ENCODE measurements at places on chromosomes 1 and 21.

DNA sequence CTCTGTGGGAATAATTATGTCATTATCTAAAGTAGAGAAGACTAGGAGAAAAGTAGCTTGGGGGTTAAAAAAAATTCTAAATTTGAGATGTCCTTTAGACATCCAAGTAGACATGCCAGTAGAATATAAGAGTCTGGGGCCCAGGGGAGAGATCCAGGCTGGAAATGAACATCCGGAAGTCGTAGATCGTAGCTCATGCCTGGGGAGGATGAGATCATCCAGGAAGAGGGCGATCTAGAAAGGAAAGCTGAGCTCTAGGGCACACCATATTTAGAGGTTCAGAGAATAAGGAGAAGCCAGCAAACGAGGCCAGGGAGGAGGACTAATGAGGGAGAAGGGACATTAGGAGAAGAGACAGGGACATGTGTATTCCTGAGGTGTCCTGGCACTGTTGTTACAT, 12.2 kb downstream of the NGF start:
- DNase-seq, result no peak

DNA sequence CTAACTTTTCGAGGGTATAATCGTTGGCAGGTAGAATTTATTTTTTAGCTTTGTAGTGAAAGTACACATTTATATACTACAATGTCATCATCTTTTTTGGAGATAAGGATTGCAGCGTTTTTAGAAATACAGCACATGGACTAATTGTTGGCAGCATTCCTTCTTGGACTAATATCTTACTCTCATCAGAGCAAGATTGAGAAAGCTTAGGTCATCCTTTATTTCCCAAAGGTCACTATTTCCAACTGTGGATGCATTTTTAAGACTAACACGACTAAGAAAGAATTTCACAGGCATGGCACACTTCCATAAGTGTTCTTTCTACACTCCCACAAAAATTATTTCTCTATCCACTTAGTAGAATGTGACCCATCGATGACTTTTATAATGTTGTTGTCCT, 732.3 kb downstream of the NCAM2 start:
- no peak for DNase-seq

DNA sequence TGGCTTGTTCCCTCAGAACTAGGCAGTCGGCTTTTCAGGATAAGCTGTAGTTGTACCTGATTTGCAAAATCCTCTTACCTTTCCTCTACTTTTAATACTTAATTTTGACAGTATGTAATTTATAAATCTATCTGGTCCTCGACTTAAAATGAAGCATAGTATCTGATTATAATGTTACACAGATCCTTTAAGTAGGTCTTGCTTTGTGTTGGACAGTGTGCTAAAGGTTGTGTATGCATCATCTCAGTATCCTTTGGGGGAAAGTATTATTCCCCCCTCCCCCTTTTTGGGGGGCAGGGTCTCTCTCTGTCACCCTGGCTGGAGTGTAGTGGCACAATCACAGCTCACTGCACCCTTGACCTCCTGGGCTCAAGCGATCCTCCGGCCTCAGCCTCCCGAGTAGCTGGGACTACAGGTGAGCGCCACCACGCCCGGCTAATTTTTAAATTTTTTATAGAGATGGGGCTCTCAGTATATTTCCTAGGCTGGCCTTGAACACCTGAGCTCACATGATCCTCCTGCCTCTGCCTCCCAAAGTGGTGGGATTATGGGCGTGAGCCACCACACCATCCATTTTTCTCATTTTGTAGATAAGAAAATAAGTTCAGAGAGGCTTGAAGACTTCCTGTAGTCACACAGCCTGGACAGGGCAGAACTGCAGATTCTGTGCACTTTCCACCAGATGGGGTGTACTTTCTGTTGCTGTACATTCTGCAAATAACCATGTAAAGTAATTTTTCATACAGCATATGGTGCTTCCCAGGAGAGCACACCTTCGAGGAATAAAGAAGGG, 791 bp upstream of the STX6 start:
- DNase-seq, result no peak

DNA sequence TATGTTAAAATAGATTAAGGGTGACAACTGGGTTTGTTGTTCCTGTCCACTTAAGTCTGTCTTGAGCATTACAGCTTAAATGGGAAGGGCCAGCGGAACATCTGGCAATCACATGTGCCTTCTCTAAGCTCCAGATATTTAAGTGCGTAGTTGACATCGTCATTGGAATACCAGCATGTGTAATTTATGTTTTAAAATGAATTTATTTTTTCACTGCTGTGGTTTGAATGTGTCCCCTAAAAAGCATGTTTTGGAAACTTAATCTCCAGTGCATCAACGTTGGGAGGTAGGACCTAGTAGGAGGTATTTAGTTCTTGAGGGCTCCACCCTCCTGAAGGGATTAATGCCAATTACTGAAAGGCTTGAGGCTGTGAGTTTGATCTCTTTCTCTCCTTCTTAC, 13.4 kb downstream of the ZCCHC17 start:
- no peak for DNase-seq

DNA sequence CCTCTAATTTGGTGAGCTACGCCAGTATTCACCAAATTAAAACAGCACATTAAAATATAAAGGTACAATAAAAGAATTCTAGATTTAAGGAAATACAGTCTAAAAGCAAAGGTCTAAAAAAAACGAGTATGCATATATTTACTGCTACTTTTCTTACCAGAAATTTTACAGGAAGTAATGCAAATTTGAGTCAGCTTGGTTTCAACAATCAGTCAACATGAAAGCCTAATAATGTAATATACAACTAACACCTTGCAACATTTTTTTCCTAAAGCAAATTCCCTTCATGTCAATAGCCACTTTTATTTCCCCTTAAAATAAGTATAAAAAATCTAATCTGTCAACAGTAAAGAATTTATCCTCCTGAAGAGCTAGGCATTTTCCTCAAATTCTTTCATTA, 11.9 kb downstream of the PTP4A2 start:
- no peak for DNase-seq

- no peak for DNase-seq
Observed at GRCh38 chr1:59428828-59429227, 131.9 kb downstream of the FGGY start.

- DNase-seq, result no peak
Observed at GRCh38 chr21:35372201-35372600, 323.1 kb upstream of the RUNX1 start.

GRCh38 chr21:39094087-39094780, 89.0 kb downstream of the PSMG1 start:
- DNase-seq, result no peak

GRCh38 chr1:228059634-228060457, 22.7 kb upstream of the ARF1 start:
- DNase-seq, result no peak

DNA sequence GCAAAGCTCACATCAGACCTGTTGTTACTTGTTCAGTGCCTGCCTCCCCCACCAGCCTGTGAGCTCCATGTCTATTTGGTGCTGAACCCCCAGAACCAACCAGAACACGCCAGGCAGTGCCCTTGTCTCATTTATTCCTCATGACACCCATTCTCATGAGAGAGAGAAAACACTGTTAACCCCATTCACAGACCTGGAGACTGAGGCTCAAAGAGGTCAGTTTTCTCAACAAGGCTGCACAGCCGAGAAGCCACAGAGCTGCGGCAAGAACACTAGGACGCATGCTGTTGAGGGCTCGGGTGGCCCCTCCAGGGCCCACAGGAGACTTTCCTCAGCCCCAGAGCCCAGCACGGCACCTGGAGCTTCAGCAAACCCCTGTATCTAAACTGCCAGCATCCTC, 13.1 kb downstream of the KCNN3 start:
- DNase-seq, result no peak

DNA sequence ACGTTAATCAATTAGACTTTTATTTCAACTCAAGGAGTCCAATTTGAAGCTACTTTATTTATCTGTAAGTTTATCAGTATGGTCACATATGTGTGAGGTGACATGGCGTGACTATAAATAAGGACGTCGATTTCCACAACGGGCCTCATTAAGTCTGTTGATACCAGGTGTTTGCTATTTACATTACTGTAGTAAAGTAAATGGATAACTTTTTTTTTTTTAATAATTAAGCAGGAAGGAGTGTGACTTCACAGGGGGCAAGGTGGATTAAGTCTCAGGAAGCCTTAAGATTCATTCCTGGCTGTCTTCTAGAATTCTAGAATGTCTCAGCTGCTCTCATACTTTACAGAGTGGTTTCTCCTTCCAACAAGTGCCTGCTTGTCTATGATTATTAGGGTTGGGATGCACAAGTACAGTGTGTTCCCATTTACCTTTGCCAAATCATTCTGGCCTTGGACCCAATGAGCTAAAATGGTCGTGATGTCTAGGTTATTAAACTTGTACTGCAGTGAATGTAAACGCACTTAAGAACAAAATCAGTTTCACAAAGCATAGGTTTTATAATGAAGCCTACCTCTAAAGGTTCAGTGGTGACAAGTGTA, 15.5 kb downstream of the MAP3K7CL start:
- no peak for DNase-seq

DNA sequence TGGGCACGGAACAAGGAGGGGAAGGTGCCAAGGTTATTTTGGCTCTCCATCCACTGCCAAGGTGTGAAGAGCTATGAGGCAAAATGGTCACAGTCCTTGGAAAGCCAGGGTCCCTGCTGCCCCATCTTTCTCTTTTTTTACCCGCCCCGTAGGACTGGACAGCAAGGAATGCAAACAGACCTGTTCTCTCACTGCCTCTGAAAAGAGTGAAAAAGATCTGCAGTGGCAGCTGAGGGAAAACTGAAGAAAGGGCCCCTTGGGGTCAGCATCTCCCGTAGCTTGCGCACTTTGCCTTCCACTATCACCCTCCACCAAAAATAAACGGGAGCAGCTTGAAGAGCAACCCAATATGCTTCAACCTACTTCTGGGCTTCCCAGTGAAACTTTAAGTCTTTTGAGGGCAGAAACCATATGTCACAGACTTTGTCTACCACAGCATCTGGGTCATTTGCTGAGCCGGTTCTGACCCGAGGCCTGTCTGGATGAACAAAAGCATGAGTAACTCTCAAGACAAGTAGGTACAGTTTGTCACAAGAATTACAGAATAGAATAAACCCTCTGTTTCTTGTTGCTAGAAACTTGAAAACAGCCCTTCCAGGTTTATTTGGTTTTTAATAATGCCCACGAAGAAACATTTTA, 9.4 kb upstream of the KIF14 start:
- no peak for DNase-seq

GRCh38 chr21:18810136-18810535, 406.6 kb upstream of the TMPRSS15 start:
- no peak for DNase-seq

DNA sequence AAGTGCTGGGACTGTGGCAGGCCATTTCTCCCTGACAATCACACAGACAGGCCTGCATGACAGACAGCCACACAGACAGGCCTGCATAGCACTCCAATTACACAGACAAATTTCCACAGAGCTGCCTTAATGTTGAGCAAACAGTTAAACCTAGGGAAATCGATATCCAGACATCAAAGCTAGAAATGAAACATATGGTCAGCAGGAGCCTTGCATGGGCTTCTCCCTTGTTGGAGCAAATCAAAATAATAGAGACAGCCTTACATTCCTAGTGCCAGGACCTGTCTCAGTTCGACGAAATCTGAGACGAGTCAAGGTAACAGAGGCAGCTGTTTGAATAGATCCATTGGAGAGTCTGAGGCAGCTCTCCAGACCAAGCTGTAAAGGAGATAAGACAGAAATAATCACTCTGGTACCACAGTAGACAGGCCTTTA, 42.4 kb downstream of the OLFML3 start:
- DNase-seq, result no peak

DNA sequence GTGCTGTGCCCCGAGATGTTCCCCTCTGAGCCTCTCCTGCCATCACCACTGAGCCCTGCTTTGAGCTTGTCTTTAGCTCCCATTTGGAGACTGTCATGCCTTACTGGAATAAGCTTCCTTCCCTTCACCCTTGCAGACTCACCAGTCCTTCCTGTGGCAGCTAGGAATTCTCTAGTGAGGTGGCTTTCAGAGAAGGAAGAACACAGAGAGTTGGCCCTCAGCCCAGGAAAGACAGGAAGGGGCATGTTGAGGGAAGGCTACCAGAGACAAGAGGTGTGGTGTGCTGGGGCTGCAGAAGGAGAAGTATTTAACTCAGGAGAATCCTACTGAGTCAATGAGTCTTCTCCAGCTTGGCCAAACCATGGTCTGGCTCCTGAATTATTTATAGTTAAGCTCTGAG, 76.3 kb downstream of the UCK2 start:
- DNase-seq, result no peak

- DNase-seq, result no peak
Observed at GRCh38 chr1:229108598-229109201, 162.2 kb upstream of the RAB4A start.

- no peak for DNase-seq
Observed at GRCh38 chr1:26096471-26096870, 15.2 kb upstream of the PDIK1L start.

DNA sequence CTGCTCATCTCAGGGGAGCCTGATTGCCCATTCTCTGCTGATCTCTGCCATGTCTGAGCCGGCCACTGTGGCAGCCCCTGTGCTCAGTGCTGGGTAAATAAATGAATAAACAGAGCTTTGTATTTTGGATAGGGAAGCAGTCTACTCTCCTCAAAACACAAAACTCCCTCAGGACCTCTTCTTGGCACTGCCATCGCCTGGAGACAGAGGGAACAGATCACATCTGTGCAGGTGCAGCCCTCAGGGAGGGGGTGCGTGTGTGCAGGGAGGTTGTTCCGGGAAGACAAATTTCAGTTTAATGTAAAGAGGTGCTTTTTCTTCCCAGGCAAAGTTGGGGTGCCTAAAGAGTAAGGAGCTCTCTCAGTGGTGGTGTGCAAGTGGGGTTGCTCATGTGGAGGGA, 7.7 kb upstream of the FAM167B start:
- no peak for DNase-seq

GRCh38 chr1:41731516-41732030, 187.1 kb downstream of the HIVEP3 start:
- DNase-seq, result no peak

- no peak for DNase-seq
Observed at GRCh38 chr21:26447932-26448475, 125.1 kb downstream of the CYYR1 start.

- no peak for DNase-seq
Observed at GRCh38 chr1:233445737-233446136, 118.2 kb downstream of the MAP3K21 start.

DNA sequence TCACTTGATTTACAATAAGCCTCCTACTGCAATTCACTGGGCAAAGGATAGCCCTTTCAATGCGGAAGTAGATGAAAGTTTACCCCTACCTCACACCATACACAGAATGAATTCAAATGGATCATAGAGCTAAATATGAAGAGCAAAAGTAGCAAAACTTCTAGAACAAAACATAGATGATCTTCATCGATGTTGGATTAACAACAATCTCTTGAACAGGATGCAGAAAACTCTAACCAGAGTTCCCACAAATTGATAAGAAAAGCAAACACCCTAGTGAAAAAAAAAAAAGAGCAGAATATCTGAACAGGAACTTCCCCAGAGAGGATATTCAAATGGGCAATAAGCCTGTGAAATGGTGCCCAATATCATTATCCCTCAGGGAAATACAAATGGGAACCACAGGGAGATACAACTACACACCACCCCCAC, 1.9 kb upstream of the UBASH3A start:
- DNase-seq, result no peak

- DNase-seq, result no peak
Observed at GRCh38 chr21:16407403-16408240, 677.8 kb downstream of the USP25 start.

Measured in iPS DF 6.9 (cell line).